ENCODE measurements at places on chromosomes 2 and 18.

DNA sequence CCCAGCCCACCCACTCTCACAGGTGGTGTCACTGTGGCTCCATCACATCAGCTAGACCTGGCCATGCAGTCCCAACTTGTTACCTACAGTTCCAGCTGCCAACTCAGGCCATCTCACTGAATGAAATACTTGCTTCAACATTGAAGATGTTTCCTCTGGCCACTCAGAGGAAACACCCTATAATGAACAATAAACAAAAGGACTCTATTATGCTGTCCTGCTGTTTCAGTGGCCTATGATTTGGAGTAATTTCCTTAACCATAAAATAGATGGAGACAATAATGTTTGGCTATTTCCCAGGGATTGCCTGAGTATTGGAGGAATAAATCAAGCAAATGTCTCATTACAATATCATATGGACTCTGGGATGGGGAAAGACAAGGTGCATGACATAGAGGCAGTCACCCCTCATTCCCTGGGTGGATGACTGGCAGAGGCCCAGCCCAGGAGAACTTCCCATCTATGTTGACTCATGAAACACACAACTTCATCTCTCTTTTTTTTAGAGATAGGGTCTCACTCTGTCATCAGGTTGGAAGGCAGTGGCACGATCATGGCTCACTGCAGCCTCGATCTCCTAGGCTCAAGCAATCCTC, 134.4 kb downstream of the TGIF1 start:
- DNase-seq = no peak

- no peak for DNase-seq
These were observed 52.3 kb downstream of the TWSG1 start for GRCh38 chr18:9386879-9387278.

GRCh38 chr2:42614838-42615237, 46.4 kb downstream of the MTA3 start:
- DNase-seq = no peak

DNA sequence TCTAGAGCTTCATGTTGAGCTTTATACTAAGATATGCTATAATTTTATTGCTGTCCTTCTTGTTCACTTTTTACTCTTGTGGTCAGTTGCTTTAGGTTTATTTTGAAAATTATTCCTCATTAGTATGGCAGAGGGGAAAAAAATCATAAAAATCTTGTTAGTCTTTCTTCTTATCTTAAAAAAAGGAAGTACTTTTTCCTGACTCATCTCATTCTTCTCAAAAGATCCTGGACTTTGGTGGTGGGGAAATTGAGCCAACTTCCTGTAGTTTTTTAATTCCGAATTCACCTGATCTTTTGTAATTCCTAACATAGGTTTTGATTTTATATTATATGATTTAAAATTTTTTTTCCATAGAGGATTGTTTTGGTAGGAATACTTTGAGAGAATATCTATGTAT, 3.8 kb downstream of the SLC4A1AP start:
- DNase-seq = peak; percentile 8

- DNase-seq = peak; percentile 53
These were observed 35.0 kb downstream of the WDSUB1 start for GRCh38 chr2:159251296-159252173.

DNA sequence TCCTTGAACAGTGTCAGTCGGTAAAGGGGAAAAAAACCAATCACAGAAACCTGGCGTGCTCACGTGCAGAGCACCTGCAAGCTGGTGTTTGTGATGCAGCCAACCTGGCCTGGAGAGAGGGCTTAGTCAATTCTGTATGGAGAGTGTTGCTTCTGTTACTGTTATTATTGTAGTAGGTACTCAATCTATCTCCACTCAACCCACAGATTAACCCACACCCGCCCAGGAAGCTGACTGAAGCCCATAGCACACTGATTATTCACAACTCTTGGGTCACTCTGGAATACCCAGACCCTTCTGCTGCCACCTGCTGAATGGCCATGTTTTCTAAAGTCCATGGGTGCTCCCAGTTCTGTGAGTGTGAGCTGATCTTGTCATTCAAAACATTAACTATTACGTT, 53.9 kb downstream of the TNFRSF11A start:
- DNase-seq = no peak

- no peak for DNase-seq
These were observed 265.5 kb upstream of the KCNJ3 start for GRCh38 chr2:154433010-154433409.

DNA sequence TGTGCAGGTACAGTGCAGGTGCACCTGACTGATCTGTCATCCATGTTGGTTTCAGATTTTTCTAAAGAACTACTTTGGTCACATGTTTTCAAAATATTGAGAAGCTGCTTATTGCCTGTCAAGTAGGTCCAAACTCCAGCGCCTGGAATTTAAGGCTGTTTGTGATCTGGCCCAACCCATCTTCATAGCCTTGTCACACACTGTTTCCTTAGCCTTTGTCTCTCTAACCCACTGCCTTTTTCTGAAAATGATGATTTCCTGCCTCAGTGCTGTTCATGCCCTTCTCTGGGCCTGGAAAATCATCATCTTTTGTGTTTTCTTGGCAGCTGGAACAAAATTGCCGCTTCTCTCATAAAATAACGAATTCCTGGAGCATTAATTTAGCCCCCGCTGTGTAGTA, 7.2 kb downstream of the LIMS1 start:
- DNase-seq = no peak

DNA sequence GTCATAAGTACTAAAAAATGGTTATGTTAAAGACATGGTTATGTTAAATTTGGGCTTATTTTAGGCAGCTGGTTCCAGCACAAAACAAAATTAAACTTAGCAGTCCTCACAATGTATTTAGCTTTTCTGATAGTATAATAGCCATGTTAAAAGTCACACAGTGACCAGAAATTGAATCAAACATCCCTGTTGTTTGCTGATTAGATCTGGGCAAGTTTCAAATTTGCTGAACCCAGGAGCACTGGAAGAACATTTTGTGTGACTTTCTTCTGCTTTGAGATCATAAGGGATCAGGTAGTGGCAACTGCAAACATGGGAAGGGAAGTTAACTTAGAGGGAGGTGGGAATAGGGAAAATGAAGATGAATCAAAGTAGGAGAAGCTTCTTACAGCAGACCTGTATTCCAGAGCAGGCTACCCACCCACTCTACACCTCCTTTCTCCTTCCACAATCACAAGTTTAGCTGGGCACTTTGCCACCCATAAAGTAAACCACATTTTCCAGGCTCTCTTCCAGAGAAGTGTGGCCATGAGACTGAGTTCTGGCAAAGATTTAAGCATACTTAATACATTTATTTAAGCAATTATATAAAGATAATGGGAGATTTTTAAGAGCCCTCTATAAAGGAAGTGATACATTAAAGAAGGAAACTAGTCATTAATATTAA, 616.1 kb upstream of the LRATD1 start:
- DNase-seq = no peak

- DNase-seq = no peak
These were observed 138.9 kb upstream of the DCC start for GRCh38 chr18:52200921-52201663.

- DNase-seq = peak; percentile 95
These were observed 17.6 kb upstream of the TMEM247 start for GRCh38 chr2:46461709-46462171.

- no peak for DNase-seq
These were observed 361.5 kb downstream of the DSEL start for GRCh38 chr18:67154979-67155378.

DNA sequence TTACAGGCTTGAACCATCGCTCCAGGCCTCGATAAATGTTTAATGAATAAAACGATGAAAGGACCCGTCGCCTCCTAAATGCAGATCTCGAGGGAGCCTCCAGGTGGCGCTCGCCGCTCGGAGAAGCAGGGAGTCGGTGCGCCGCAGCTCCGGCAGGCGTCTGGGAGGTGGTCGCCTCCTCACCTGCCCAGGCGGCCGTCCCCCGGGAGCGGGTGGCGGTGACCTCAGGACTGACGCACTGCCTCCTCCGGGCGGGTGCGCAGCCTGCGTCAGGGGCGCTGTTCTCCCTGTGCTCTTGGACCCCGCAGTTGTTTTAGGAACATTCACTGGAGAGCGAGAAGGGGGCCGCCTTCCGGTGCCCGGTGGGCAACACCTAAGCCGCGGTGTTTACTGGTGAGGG, 38.6 kb upstream of the POLE4 start:
- peak; percentile 59 for DNase-seq

DNA sequence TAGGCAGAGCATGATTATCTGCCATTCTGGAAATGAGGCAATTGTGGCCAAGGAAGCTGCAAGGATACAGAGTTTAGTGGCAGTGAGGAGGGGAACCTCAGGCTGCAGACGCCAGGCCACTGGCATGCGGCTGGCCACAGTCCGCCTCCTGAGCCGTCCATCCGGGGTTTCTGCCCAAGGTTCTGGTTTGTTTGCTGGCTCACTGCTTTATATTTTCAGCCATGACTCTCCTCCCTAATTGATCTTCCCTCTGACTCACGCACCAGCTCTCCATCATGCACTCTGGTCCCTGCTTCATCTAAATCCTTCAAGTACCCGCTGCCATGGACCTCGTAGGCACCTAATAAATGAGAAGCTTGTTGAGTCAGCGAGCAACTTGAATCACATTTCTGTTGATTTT, 107.8 kb upstream of the REV1 start:
- DNase-seq = no peak

DNA sequence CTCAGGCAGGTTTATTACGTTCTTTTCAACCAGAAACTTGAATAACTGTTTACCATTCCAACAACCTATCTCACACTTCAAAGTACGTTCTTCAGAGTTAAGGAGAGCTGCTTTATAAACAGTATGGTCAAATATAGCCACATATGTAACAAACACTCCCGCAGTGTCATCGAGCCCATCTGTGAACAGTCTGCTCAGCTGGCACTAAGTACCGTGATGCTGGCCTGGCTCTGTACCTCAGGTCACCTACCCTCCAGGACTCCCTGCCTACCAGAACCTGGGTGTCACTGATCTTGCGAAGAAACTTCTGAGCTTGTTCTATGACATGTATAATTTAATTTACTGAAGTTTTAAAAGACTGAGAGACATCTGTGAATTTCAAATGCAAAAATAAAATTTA, 71.4 kb downstream of the SEPTIN10 start:
- no peak for DNase-seq

GRCh38 chr2:17311771-17312511, 206.3 kb downstream of the RAD51AP2 start:
- no peak for DNase-seq

GRCh38 chr2:236776695-236777251, 207.1 kb downstream of the ACKR3 start:
- DNase-seq = no peak

GRCh38 chr2:220104871-220105351, 477.5 kb downstream of the SLC4A3 start:
- DNase-seq = no peak

GRCh38 chr2:159292157-159292556, 5.7 kb upstream of the WDSUB1 start:
- DNase-seq = no peak

DNA sequence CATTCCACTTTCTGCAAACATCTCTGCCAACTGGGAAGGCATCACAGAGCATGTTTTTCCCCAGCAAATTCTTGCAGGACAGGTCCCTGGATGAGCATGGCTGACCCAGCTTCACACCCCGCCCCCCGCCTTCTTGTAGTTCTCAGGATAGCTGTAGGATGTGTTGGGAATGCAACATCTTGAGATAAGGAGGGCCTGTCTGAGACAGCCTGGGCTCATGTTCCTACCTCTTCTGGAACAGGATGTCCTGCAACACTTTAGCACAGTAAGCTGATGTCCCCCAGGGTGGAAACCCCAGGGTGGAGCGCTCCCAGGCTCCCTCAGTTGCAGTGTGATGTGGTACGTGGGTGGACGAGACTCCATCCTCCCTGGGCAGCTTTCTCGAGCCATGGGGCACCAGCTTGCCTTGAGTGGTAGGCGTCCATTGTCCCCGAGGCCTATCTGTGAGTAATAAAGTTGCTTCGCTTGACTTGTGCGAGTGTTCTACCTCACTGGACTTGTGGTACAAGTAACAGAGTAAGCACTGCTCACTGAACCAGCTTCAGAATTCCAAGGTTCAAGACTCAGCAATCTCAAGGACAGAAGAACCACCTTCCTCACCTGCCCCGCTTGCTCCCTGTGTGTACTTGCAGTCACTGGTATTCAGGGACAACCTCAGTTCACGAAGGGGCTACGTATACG, 48.6 kb downstream of the EMX1 start:
- no peak for DNase-seq

- DNase-seq = no peak
These were observed 106.4 kb upstream of the UGP2 start for GRCh38 chr2:63735263-63735662.

DNA sequence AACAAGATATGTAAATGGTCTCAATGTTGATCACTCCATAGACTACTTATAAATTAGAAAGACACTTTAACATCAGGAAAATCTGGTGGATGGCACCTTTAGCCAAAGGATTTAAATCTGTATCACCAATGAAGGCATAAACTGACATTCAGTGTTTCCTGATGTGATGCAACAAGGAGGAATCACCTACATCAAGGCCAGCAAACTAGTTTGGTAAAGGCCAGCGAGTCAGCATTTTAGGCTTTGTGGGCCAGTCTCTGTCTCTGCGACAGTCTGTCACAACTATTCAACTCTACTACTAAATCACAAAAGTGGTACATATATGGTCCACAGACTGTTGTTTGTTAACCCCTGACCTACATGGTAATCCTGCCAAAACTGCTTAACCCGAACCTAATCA, 33.3 kb downstream of the C2orf76 start:
- no peak for DNase-seq

GRCh38 chr2:218814540-218815243, 16.9 kb downstream of the PRKAG3 start:
- no peak for DNase-seq

DNA sequence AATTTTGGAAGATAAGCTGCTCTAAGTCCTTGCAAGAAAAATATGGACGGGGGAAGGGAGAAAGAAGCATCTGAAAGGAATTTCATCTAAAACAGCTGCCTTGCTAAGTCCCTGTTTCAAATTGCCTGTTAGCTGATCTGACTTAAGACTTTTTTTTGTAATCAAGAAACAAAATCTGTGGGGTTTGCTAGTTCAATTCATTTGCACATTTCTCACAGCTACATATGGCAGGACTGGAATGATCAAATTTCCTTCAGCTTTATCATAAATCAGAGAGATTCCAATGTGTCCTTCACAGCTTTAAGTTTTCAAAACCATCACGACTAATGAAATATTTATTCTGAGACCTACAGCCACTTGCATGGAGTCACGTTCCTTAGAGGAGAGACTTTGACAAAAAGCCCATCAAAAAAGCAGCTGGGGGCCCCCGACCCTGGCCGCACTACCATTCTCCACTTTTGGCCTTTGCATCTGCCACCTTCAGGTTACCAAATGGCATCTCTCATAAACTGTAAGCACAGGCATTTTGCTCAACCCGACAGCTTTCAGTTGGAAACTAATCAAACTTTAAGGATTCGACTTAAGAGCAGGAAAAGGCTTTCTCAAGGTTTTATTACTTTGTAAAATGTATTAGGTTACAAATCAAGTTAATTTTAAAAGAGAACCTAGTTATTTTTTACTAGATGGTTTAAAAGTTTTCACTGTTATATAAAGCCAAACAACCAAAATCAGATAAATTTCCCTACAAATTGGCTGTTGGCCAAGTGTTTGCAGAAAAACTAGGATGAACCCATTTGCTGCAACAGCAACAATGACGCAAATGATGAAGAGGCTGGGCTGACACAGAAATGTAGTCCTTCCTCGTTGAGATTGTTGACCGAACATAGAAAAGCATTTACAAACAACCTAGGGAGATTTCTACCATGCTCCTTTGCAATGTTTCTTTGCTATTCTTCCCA, 100.4 kb upstream of the RND3 start:
- DNase-seq = no peak

- DNase-seq = no peak
These were observed 38.7 kb downstream of the PSD4 start for GRCh38 chr2:113212245-113213060.

- no peak for DNase-seq
These were observed 693.4 kb upstream of the TMEFF2 start for GRCh38 chr2:192888109-192888508.

GRCh38 chr2:127542231-127542630, 6.7 kb downstream of the MYO7B start:
- no peak for DNase-seq
